GM18507 (cell line): ENCODE measurements at places on chromosomes 7 and 10.

DNA sequence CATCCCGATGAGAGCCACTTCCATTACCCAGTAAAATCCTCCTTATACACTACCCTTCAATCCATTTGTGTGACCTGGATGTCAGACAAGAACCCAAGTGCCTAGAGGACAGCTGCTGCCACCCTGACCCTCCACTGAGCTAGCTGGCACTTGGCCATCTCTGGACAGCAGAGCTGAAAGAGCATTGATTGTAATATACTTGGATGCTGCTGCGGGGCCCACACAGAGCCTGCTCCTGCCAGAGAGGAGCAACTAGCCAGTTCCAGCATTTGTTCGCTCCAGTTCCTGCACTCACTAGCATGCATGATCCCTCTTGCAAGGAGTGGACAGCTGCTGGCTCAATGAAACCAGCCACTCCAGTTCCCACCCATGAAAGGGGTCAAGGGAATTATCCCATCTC, 8.4 kb upstream of the TMEM254 start:
- DNase-seq = no peak

GRCh38 chr7:1951159-1951536, 281.1 kb downstream of the ELFN1 start:
- no peak for DNase-seq

GRCh38 chr7:90540406-90540805, 55.7 kb upstream of the CDK14 start:
- no peak for DNase-seq

GRCh38 chr10:94115725-94116124, 122.0 kb downstream of the PLCE1 start:
- DNase-seq = no peak

DNA sequence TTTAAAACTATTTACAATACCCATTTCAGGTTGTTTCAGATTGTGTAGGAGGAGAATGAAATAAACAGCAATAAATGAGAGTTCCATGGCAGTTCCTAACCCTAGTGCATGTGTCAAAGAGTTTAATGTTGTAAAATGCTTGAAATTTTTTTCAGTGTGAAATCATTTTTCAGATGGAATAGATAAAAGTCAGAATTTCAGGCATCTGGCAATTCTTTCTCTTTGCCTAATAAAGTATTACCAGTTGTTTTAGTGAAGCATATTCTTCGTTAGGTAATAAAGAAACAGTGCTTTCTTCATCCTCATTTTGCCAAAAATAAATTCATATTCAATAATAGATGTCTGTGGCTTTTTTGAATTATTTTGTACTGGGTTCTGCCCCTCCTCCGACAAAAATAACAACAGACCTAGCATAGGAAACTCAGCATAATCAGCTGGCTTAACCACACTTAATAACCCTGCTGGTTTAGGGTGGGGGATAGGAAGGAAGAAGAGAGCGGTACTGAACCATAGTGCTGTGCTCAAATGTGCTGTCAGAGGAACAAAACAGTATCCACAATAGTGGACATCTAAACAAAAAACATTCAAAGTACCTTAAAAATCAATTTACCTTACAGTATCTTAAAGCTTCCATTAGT, 39.1 kb downstream of the MINDY3 start:
- no peak for DNase-seq

- no peak for DNase-seq
Measured at GRCh38 chr7:2405201-2405600, 1.8 kb downstream of the CHST12 start.
